ENCODE measurements at places on chromosomes 11 and 22.

GRCh38 chr11:119694334-119694733, 34.7 kb downstream of the NECTIN1 start:
- DNase-seq: no peak

- no peak for DNase-seq
Observed at GRCh38 chr11:13786688-13787087, 118.2 kb downstream of the FAR1 start.

GRCh38 chr11:50333861-50334260, 301.2 kb downstream of the OR4C45 start:
- DNase-seq: no peak

DNA sequence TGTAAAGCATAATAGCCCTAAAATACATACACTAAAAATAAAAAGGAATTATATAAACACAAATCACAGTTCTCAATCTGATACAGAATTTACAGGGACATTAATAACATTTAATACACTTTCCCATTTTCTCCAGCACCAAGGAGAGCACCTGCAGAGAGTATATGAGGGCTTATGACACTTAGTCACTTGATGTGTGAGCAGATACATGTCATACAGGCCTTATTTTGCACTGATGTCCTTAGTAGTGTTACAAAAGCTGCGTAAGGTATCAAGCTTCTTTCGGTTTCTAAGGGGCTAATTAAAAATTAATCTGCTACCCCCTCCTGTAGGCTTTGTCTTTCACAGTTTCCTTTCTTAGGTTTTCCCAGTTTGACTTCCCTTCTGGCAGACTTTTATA, 61.3 kb downstream of the TRIM44 start:
- DNase-seq: no peak

DNA sequence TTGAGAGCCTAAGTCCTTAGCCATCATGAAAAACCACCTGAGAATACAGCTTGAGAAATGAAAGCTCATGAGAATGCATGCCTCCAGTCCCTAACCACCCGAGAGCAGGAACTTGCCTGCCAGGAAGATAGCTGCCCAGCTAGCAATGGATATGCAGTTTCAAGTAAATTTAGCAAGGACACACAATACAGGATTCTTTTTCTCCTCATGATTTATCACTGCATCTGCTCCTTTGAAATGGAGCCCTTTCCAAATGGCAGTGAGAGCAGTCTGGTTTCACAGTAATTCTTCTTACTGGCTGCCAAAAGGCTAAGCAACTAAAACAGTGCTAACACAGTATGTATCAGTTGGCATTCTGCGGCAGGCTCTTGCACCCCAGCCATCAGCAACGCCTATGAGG, 109.9 kb downstream of the MICAL3 start:
- DNase-seq: no peak
